RPMI8226 (cell line): ENCODE measurements at places on chromosomes 5 and 9.

- peak; percentile 63 for DNase-seq
Measured at GRCh38 chr5:91641730-91642350, 258.7 kb upstream of the ARRDC3 start.

DNA sequence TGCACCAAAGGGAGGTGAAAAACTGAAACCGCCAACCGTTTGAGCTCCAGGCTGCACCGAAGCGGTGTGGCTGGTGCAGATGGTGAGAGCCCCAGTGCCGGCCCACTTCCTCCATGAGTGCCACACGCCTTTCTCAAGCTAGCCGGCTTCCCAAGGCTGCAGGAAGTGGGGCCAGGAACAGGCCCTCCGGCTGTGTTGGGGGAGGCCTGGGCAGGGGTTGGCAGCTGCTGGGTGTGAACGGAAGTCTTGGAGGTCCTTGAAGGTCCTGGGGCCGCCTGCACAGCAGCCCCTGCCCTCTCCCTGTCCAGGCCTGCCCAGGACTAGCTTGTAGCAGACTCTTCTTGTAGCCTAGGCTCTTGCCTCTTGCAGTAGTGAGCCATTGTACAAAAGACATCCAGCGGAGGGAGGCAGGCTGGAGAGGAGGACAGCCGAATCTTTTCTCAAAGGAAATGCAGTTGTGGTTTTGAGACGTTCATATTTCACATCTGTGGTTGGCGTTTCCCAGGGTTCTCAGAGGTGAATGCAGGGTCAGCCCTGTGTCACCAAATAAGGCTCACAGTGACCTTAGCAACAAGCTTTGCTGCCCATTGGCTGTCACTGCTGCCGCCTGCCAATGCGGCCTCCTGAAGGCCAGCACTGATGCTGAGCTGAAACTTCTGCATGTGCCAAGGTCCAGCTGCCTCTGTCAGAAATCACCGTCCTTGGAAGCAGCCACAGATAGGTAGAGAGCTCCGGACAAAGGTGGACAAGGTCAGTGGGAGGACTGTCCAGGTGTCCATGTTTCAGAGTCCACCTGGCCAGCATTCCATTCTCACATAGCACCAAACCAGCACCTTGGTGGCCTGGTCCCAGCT, 23.9 kb downstream of the IRF1 start:
- DNase-seq, result peak; percentile 95

DNA sequence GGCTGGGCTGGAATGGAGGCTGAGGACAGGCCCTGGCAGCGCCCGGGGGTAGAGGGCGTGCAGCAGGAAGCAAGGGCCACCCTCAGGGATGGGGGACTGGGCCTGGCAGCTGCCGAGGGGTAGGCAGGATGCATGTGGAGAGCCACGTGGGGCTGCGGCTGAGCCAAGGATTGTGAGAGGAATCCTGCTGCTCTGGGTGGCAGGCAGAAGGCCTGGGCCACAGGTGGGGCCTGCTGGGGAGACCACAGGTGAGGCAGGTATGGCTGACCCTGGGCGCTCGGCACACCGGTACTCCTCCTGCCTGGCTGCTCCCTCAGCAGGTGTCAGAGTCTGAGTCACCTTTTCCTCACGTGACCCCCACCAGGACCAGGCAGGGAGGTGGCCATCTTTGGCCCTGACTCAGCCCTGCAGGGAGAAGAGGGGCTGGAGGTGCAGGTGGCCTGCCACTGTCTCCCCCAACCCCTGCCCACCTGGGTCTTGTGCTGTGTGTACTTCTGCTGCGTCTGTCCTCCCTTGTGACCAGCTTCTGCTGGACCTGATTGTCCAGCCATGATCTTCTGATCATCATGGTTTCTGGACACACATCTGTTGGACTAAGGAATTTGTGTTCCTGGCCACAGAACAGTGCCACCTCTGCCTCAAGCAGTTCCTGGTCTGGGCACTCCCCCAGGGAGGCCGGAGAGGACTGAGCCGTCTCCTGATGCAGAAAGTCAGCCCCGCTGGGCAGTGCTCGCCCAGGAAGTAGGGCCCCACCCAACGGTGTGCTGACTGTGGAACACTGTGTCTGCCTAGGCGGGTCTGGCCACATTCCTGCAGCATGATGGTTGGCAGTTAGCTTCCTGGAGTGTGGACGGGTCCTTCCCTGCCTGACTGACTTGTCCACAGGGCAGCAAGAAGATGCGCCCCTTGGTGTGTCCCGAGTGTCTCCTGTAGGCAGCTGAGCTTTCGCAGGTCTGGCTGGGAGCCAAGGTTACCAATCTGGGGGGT, 6.4 kb downstream of the ARRDC1 start:
- DNase-seq, result peak; percentile 89

DNA sequence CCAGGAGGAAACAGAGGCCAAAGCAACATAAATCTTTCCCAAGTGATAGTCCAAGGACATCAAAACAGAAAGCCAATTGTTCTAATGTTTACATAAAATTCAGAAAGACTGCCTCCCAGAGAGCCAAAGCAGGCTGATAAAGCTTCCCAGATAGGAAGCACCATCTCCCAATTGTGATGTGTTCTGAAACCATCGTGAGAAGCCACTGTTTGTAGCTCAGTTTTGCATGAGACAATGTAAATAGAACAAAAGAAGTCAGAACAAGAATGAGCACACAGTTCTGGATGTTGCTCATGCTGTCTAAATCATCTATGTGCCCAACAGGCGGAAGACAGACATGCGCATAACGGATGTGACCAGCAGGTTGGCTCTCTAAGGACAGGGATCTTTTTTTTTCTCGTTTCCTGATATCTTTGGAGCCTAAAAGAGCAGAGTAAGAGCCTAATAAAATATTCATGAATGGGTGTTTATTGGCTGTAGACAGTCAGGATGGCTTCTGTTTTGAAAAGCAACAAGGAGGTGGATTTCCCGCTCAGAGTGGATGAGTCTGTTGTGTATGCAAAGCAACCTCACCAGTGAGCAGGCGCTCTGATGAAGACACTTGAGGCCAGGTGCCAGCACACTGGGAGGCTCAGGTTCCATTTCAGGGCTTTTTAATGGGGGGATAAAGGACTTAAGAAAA, 113.6 kb downstream of the GNA14 start:
- DNase-seq, result no peak

GRCh38 chr5:145990170-145990569, 53.8 kb downstream of the SH3RF2 start:
- DNase-seq, result no peak

- DNase-seq, result no peak
Measured at GRCh38 chr5:72608297-72608696, 101.1 kb upstream of the ZNF366 start.

DNA sequence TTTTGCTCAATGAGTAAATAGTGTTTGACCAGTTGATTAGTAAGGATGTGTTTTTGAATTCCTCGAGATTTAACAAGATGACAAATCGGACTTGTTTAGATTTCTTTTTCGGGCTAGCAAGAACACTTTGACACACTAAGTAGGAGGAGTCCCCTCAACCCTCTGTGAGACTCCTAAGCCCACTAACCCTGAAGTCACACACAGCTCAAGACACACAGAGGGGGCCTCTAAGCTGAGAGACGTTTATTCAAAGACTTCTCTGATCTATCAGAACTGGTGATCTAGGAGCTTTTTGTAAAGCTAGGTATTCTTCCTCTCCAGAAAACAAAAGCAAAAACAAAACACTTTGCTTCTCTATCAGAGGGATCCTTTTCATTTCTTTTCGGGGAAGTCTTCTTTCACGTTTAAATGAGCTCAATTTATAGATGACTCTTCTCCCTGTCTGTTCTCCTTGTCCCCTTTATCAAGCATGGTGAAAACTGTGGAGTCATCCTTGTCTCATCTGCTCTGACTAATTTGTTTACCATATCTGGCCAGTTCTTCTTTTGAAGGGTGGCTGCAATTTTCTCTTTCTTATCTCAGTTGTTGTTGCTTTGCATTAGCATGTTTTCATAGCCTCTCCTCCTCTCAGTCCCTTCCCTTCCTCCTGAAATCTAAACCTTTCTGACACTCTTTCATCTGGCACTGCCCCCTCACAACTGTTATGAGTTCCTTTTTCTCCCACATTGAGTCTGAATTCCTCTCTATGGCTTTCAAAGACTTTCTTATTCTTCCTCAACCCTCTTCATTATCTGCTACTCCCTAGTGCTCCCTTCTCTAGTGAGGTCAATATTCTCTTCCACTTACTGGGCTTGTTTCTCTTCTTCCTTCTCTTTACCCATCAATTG, 68.5 kb upstream of the RAI14 start:
- DNase-seq, result no peak

GRCh38 chr5:66908230-66908629, 288.4 kb downstream of the CD180 start:
- DNase-seq, result no peak

GRCh38 chr5:149996205-149996890, 4.1 kb downstream of the TIGD6 start:
- DNase-seq, result no peak

GRCh38 chr9:93230185-93230584, 46.2 kb downstream of the WNK2 start:
- no peak for DNase-seq

DNA sequence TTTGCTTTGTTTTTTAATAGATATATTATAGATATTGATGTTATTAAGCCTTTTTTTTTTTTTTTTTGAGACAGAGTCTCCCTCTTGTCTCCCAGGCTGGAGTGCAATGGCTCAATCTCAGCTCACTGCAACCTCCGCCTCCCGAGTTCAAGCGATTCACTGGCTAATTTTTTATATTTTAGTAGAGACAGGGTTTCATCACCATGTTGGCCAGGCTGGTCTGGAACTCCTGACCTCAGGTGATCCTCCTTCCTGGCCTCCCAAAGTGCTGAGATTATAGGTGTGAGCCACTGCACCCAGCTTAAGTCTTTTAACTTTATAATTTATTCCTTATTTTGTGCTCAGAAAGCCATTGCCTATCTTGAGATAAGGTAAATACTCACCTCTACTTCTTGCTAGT, 24.2 kb upstream of the RAD23B start:
- DNase-seq, result no peak

DNA sequence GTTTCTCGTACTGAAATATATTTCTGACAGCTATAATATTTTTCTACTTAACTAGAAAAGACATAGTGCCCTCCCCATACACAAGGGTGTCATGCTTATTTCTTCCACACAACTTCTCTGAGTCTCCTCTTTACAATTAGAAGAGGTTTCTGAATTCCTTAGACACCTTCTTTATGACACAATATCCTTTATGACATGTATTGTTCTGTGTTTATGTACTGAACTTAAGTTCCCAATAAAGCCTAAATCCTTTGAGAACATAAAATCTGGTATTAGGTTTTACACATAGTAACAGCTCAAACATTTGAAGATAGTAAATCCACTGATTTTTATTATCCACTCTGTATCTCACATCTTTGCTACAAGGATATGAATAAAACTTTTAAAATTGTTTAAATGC, 32.5 kb downstream of the GRAMD2B start:
- no peak for DNase-seq
